Fibroblast of villous mesenchyme (primary cell): ENCODE measurements at places on chromosomes 1 and 21. TPM values are rescaled to one million over a fixed set of nuclear protein-coding genes. Genes with fewer than 3 reads are reported as not detected.

GRCh38 chr1:116311756-116312680 is 61.0 kb upstream of the ATP1A1 start:
- no peak for DNase-seq

GRCh38 chr1:44646261-44647110 is 27.8 kb downstream of the TMEM53 start:
- no peak for DNase-seq

The RHCE gene
- total RNA-seq, result under 0.01 TPM in 2 replicates

DNA sequence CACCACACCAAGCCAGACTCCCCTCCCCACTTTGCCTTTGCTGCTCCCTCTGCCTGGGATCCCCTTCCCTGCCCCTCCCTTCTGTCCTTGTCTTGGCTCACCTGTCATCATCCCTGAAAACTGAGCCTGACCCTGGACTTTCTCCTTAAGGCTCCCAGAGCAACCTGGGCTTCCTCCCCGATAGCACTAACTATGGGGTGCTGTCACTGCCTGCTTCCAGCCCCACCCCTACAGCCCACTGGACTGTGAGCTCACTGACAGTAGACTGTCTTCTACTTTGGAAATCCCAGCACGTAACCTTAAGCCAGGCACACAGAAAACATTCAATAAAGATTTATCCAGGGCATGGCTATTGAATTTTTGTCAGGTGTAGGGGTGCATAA is 9.5 kb upstream of the CSF1 start:
- no peak for DNase-seq

DNA sequence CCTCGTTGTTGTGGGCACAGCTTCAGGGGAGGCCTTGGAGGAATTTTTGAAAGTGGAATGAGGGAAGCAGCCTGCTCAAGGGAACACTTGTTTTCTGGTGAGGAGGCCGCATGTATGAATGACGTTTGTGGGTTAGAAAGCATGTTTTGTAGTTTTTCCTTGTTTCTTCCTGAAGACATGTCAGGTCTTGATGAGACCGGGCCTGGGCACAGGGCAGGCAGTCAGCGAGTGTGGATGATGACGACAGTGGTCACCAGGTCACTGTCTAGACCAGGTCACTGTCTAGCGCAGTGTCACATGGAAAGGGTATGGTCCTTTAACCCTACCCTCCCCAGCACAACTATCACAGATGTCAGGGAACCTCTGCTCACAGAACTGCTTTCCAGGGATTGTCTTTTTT is 7.3 kb downstream of the PSEN2 start:
- DNase-seq, result no peak

The DMRTA2 gene
- total RNA-seq, result 0.32 and 1.3 TPM in 2 replicates

The PKLR gene
- not detected in 2 replicates for total RNA-seq
